ENCODE measurements at places on chromosomes 1 and 21. TPM values are rescaled to one million over a fixed set of nuclear protein-coding genes. Genes with fewer than 3 reads are reported as not detected.

GRCh38 chr1:30257322-30257721, 466.1 kb downstream of the MATN1 start:
- no peak for DNase-seq

DNA sequence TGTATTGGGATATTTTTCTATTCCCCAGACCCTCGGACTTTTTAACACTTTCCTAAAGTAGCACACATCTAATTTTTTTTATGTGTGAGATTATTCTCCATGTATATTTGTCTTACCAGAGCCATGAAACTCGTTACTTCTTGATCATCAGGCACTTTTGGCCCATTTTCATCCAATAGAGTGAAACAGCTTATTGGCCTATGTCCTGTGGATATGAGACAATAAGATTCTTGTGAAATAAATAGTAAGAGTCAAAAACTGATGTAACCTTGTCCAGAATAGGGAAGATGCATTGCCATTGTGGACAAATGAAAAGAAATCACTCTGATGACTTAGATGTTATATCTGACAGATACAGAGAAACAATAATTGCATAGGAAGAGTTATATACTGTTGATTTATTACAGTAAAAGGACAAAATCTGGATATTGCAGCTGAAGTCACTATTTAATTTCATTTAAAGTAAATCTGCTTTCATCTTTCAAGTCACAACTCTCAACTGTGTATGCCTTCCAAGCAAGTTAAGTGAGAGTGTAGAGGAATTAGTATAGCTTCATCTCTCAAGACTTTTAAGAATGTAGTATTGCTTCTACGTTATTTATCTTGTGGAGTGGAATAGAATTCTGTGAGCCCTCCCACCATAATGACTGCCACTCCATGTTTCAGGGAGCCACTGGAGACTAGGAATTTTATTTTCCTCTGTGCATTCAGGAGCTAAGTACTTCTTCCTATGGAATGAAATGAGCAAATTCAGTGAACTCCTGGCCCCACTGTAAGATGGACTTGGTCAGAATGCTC, 86.9 kb downstream of the ADAMTS1 start:
- no peak for DNase-seq

- no peak for DNase-seq
These were observed 14.7 kb downstream of the CAMK1G start for GRCh38 chr1:209598227-209598626.

- DNase-seq: no peak
These were observed 26.8 kb upstream of the TMPRSS15 start for GRCh38 chr21:18430341-18430740.

The OR2T33 gene
- total RNA-seq: not detected

DNA sequence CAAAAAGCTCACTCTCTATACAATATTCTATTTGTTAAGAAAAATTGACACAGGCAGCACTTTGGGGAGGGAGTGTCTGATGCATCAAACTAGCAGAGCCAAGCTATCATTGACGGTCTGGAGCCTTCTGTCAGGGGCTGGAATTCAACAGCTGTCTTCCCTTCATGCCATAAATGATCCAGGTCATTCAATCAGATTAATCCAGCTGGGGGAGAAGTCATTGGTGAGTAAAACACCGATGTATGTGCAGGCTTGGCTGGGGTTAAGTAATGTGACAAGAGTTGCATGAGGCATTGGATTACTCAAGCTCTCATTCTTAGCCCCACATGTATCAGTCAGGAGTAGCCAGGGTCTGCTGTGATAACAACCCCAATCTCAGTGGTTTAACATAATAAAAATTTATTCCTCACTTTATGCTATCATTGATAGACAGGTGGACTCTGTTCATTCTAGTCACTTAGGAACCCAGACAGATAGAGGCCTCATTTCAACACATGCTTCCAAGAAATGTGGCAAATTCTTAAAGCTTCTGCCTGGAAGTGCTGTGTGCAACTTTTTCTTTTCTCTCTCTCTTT, 118.1 kb upstream of the GADD45A start:
- DNase-seq: peak; percentile 58

The PEAR1 gene
- total RNA-seq: 17.0 TPM

The AMPD1 gene
- not detected for total RNA-seq

The BMP8A gene
- 2.4 TPM for total RNA-seq

GRCh38 chr21:45726438-45726837, 82.9 kb downstream of the PCBP3 start:
- DNase-seq: no peak

The ITLN2 gene
- total RNA-seq: not detected

GRCh38 chr21:44271558-44272283, 10.0 kb upstream of the DNMT3L start:
- DNase-seq: peak; percentile 48

GRCh38 chr21:19501115-19501514, 1097.5 kb upstream of the TMPRSS15 start:
- no peak for DNase-seq

GRCh38 chr1:241086686-241087085, 270.3 kb downstream of the RGS7 start:
- no peak for DNase-seq

DNA sequence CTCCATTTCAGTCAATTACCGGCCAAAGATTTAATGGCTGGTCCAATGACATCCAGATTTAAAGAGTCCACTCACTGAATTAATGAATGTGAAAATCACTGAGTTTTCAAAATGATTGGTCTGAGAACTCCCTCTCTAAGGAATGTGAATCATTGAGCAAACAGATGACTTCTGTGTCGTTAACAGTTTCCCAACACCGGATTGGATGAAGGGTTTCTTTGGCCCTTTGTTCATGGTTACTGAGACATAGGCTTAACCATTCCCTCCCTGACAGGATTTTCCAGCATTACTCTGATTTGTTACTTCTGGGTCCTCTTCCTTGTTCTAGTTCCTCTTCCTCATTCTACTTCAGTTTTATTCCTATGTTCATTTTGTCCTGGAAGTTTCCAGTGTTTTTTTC, 1.5 kb upstream of the CLDN17 start:
- no peak for DNase-seq

DNA sequence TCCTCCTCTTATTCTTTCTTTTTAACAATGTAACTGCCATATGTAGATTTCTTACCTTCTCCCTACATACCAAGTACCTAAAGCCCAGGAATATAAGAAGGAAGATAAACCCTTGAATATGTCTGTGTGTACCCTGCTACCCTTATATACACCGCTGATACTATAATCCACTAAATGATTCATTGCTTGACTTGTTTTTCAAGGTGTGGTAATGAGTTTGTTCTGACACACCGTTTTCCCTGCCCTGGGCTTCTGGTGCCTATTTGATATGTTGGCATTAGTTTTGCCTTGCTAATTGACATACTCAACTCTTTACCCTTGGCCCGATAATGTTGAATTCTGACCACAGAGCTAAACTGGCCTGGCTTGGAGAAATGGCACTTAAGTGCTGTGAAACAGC, 64.3 kb downstream of the IL23R start:
- peak; percentile 8 for DNase-seq

GRCh38 chr1:61638911-61639605, 85.9 kb downstream of the TM2D1 start:
- DNase-seq: no peak

The TRABD2B gene
- total RNA-seq: under 0.01 TPM

GRCh38 chr1:40001456-40001855, 39.1 kb upstream of the CAP1 start:
- peak; percentile 74 for DNase-seq

GRCh38 chr1:28718166-28718565, 18.6 kb upstream of the YTHDF2 start:
- no peak for DNase-seq

DNA sequence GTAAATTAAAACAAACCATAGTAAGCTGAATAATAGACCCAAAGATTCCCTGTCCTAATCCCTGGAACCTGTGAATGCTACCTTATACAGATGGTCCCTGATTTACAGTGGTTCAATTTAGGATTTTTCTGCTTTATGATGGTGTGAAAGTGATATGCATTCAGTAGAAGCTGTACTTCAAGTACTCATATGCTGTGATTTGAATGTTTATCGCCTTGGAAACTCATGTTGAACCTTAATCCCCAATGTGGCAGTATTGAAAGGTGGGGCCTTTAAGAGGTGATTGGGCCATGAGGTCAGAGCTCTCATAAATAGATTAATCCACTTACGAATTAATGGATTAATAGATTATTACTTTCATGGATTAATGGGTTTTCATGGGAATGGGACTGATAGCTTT, 10.6 kb upstream of the RRP15 start:
- DNase-seq: no peak
